ENCODE measurements at places on chromosomes 3 and 15.

DNA sequence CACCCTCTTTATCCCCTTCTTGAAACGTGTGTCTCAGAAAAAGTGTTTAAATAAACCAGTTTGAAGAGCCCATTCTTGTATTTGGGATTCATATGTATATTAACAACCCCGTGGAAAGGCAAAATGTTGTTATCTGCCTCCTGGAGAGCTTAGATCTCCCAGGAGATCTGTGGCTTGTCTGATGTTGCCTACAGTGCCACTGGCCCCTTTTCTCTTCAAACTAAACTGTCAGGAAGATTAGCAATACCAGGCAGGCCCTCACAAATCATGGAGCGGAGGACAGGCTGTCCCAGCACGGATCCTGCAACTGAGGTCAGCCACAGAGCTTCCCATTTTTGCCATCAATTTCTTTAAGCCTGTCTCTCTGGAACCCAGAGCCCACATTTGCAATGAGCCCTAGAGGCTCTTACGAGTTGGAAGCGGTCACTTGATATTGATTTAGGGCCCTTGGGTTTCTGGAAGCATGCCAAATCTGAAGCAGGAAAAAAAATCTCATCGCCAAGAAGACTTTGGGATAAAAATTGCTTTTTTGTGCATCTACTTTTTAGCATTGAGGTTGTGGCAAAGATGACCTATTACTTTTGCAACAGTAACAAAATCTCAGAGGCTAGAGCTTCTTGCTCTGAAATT lies 234.1 kb downstream of the OPA1 start:
- no peak for DNase-seq

- no peak for DNase-seq
These were observed 274.5 kb downstream of the ZBTB20 start for GRCh38 chr3:114872588-114872987.

GRCh38 chr3:31331278-31331677 lies 201.4 kb upstream of the STT3B start:
- DNase-seq, result no peak

DNA sequence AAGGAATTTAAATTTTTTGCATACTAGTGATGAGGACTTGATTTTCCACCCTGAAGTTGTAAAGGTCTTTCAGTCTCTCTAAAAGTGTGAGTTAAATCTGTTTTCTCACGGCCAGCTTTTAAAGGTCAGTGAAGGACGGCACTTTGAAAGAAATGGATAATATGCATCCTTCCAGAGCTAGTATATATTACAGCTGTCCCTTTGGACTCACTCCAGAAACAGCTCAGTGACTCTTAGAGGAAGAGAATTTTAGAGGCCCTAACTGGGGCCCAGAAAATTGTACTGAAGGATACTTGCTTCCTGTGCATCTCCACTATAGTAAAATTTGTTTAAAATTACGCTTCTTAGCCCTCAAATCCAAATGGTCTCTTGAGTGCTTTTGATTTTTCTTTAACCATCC lies 41.6 kb downstream of the PIK3CA start:
- DNase-seq, result no peak

DNA sequence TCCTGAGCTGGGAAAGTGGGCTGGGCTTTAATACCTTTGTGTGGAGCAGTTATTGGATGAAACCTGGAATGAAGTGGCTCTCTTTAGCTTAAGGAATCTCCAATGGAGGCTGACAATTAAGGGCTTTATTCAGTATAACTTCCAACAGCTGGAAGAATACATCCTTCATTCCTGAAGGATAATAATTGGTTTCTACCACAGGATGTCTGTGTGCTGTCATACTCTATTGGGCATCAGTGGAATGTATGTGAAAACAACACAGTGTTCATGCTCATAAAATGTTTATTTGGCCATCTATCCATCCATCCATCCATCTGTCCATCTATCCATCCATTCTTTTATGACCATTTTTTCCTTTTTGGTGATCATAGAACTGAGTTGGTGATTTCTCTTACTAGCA lies 220.7 kb upstream of the GAP43 start:
- DNase-seq, result no peak

- no peak for DNase-seq
These were observed 75.6 kb downstream of the AQR start for GRCh38 chr15:34893967-34894366.

DNA sequence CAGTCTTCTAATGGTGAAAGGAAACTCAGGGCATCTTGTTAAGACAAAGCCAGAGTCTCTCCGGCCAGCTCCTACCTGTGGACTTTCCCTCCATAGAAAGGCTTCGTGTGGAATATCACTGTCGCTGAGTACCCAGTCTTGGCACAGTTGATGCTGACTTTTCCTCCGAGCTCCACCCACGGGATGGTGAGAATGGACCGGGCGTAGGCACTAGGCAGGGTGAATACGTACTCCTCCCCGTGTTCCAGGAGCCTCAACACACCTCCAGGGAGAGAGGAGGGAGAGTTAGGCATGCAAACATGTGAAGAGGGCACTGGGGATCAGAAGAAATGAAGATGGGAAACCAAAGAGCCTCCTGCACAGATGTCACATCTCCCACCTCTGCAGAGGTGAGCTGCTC lies 138.0 kb downstream of the STT3B start:
- DNase-seq, result no peak

GRCh38 chr3:55097441-55097840 lies 169.6 kb upstream of the LRTM1 start:
- no peak for DNase-seq

GRCh38 chr3:147945968-147946519 lies 536.9 kb downstream of the ZIC1 start:
- peak; percentile 19 for DNase-seq

- DNase-seq, result no peak
These were observed 31.1 kb downstream of the FAM174B start for GRCh38 chr15:92624401-92624991.

DNA sequence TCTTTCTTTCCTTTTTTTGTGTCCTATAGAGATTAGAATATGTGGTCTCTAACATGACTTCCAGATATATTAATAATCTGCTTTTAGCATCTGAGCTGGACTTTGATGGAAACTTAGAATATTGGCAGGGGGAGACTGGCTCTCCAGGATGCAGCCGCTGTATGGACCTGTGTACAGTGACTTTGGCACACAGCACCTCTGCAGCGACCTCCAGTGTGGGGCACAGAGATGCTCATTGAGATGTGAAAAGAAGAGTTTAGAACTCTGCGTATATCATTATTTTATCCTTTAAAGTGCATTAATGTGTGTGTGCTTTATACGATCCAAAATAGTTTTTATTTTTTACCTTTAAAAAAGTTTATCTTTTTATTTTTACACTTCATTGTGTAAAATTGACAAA lies 18.3 kb downstream of the CFAP161 start:
- DNase-seq, result no peak

DNA sequence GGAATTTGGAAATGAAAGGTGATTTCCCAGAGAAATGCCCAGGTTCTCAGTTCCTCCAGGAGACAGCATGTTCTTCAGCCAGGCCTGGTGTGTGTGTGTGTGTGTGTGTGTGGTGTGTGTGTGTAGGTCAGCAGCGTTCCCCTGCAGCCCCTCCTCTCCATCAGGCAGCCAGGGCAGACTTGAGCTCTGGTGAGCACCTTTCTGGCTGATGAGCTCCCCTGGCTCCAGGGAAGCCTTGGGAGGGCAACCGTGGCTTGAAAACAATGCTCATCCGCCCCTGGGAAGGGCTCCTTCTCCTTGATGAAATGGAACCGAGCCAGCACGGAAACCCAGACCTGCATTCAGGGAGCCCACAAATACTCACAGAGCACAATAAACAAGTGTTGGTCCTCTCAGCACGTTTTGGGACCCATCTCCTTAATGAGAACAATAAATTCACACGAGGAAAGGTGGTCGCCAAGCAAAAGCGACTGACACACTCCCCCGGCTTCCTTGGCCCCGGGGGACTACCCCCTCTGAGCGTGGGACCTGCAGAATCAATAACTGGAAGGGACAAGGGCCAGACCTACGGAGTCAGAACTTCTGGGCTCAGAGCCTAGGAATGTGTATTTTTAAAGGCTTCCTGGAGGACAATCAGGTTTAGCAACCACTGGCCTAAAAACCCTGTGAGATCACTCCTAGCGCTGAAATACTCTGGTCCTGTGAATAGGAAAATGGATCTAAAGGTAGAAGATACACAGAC lies 38.6 kb upstream of the HES1 start:
- DNase-seq, result peak; percentile 64

DNA sequence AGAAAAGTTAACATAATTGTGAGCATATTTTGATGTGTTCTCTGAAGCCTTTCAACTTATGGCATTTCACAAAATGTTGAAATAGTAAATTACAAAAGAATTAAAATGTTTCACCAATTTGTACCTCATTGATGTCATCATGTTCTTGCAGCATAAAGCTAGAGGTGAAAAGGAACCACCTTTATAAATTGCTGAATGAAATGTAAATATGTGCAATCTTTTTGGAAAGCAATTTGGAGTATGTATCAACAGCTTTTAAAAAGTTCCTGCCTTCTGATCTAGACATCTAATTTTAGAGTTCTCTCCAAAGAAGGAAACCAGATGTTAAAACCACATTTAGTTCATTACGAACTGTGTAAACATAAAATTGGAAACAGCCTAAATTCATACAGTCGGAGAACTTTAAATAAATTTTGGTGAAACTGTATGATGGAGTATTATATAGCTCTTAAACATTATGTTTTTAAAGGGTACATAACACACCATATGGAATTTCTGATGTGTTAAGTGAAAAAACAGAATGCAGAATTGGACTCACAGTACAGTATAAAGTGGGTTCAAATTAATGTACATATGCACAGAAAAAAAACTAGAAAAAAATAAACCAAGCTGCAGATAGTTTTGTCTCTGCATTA lies 311.2 kb upstream of the NAALADL2 start:
- no peak for DNase-seq

DNA sequence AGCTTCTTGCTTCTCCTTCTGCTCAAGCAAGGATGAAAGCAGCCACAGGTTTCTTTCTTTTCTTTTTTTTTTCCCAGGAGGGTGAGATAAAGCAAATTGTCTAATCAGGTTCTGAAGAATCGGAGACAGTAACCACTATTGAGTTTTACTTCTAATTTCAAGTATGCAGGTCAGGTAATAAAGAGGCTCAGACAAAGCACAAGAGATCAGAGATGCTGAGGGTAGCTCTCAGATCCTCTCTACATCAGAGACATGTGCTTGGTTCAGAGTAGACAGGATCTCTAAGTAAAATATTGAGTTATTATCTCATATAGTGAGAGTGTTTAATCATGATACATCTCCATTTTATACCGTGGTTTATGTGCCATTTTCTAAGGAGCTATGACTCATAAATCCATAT lies 168.5 kb downstream of the NFKBIZ start:
- no peak for DNase-seq

GRCh38 chr3:194586836-194587235 lies 46.4 kb downstream of the TMEM44 start:
- no peak for DNase-seq

- DNase-seq, result no peak
These were observed 92.7 kb upstream of the RARB start for GRCh38 chr3:25335356-25335755.

DNA sequence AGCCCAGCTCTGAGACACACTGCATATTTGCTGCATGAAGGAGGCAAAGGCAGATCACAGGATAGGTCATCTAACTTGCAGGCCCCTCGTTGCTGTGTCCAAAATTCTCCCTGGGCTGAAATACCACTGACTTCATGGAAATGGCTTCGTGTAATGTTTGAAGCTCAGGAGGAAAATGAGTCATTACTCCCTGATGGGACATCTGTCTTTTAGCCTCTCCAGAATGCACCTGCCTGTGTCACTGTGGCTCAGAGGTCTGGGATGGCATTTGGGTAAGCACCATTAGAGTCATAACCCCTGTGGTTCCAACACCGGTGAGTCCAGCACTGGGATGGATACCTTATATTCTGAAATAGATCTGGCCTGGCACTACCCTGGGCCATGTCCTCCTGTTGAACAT lies 51.5 kb downstream of the IL12A start:
- DNase-seq, result no peak

GRCh38 chr3:38139191-38139590 lies 730 bp downstream of the MYD88 start:
- no peak for DNase-seq

DNA sequence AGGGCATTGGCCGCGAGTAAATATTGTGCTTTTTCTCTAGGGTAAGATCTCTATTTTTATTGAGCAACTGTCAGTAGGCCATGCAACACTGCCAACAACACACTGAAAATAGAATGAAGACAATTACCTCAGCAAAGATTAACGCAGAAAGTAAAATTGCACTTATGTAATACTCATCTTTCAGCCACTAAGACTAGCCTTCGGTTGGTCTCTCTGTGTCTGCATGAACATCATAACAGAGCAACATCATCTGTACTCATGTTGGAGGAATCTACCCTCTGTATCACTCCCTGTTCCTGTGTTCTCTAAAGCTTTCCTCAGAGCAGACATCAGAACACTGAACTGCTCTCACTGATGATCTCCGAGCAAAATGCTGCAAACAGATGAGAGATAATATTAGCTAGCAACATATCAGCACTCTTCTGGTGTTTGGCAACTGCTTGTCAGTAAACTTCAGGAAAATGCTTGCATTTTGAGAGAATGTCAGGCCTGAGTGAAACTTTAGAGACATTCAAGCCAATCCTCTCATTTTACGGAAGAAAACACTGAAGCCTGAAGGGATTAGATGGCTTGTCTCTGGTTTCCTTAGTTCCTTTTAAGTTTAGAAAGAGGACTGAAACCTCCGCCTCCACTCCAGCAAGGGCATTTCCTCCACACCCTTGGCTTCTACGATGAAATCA lies 8.4 kb upstream of the LRRC3B start:
- DNase-seq, result no peak

GRCh38 chr3:132661101-132661500 lies 972 bp downstream of the UBA5 start:
- no peak for DNase-seq

GRCh38 chr15:19973718-19974117 lies 567.9 kb downstream of the GOLGA6L6 start:
- no peak for DNase-seq

DNA sequence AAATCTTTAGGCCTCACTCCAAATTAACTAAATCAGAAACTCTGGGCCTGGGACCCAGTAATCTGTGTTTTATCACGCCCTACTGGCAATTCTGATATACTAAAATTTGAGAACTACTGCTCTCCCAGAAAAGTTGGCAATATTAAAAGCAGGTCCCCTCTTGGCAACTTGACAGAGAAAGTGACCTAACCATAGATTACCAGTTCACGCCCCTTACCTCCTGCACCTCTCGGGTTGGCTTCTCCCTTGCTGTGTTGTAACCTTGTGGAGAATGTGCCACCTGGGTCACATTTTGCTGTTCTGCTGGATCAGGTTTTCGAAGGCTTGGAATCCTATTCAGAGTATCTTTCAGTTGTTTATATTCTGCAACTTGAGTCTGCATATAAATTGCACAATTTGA lies 59.1 kb downstream of the GOLIM4 start:
- no peak for DNase-seq

DNA sequence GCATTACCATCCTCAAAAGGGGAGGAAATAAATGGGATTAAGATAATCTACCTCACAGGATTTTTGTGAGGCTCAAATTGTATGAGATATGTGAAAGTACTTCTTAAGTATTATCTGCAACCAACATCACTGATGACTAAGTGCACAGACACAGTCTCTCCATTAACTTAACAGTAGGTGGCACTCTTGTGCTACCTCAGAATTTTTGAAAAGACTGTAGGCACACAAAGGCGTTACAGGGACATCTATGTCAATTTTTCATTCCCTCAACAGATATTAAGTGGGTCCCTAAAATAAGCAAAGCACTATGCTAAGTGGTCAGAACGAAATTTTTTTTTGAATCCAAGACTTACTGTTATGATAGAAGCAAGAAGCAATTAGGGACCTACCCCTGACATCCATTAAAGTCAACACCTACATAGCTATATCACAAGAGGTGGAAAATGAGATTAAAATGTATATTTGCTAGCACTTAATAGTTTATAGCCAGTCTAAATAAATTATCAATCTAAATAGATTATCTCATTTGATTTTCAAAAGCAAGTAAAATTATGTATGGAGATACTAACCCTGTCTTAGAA lies 52.9 kb downstream of the RYK start:
- DNase-seq, result peak; percentile 27

Measured in LNCaP clone FGC (cell line).